ENCODE measurements at places on chromosomes 2 and 18.

DNA sequence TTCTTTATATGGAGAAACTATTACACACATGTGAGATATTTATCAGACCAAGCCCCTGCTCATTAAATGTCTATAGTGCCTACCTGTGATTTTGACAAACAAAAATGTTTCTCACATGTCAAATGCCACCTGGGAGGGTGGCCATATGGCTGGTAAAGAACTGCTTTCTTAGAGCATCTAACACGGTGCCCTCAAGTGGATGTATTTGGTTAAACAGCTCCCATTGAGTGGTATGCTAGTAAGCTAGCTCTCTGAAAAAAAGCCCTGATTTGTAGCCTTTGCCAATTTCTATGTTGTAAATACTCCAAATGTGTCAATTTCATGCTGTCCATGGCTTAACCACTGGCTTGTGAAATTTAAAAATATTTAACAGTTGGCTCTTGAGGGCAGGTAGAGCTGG, 94.6 kb downstream of the PMAIP1 start:
- DNase-seq, result peak; percentile 33

- no peak for DNase-seq
These were observed 23.2 kb downstream of the HDAC4 start for GRCh38 chr2:239377591-239377990.

DNA sequence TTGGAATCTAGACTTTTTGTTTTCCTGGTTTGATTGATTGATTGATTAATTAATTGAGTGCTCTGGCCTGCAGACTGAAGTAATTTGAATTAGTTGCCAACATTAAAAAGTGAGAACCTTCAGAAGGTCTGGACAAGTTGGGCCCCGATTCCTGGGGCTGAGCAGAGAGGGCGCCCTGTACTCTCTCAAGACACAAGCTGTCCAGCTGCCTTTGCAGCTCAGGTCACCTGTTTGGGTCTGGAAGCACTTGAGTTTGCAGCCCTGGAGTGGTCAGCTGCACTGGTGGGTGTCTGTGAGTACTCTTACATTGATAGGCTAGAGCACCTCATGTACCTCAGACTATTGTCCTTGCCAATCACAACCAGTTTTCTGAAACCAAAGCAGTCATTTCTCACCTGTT, 22.7 kb upstream of the CELF4 start:
- no peak for DNase-seq

DNA sequence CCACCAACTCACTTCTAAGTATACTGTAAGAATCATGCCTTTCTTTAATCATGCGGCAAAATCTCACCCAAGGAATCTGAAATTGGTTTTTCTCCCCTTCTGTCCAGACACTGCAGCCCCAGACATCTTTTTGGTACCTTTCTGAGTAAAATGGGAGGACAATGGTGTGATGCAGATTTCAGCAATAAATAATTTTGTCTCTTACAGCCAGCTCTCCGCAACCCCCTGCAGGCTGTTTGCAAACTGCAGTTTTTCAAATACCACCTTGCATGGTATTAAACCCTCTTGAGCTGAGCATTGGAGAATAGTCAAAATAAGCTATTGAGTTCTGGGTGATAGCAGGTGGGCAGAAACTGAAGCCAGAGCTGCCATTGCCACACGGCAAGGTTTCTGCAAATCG, 32.2 kb downstream of the GPR39 start:
- peak; percentile 29 for DNase-seq

DNA sequence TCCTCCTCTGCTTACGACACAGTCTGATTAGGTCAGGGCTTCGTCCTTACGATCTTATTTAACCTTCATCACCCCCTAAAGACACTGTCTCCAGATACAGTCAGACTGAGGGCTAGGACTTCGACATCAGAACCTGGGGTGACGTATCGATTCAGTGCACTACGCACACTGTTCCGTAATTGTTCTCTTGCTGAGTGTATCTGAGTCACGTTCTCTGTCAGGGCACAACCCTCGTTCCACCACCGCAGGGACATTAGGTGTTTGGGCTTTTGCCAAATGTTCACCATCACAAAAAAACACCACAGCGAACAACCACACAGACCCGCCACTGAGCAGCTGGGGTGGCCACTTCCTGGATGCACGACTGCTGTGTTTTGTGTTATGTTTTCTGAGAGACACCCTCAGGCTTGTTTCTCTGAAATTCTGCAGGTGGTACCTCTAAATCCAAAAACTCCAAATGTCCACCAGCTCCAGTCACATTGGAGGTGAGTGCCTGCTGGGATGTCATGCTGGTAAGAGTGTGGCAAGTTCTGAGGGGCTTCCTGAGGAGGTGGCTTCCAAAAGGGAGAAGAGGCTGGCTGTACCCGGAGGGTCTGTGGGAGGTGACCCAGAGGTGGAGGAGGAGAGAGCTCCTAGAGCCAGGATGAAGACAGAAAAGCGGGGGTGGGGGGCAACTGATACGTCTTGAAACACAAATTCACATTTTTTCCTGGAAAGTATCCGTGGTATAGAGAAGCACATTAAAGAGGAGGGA, 66.6 kb downstream of the ADNP2 start:
- DNase-seq, result peak; percentile 34

All from fibroblast of lung (primary cell).